ENCODE measurements at places on chromosomes 16 and 17.

GRCh38 chr16:77443357-77444146 is 8.7 kb upstream of the ADAMTS18 start:
- no peak for DNase-seq

DNA sequence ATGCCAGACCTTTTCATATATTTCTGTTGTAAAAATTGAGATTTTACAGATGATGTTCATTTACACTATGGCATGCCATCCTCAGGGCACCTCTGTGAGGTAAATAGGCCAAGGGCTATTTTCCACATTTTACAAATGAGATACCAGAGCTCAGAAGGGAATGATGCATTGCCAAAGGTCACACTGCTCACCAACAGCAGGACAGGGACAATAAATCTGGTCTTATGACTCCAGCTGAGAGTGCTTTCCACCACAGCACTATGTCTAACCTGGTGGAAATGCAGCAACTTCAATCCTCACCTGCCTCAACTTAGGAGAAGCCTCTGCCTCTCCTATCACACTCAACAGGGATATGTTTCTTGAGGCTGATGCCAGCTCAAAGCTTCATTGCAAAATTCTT is 40.6 kb downstream of the GRIN2A start:
- DNase-seq = no peak

- DNase-seq = no peak
Observed at GRCh38 chr17:42855048-42855596, 4.1 kb downstream of the AOC3 start.

- peak; percentile 99 for DNase-seq
Observed at GRCh38 chr16:89701425-89702406, at the start of gene SPATA2L. SPATA2L (minus strand) TSS chr16:89701705; CDS start chr16:89701232, 473 bp downstream.

- no peak for DNase-seq
Observed at GRCh38 chr16:14510581-14510938, 119.5 kb downstream of the PARN start.

GRCh38 chr16:29644338-29644857 is 18.6 kb upstream of the SPN start:
- no peak for DNase-seq

DNA sequence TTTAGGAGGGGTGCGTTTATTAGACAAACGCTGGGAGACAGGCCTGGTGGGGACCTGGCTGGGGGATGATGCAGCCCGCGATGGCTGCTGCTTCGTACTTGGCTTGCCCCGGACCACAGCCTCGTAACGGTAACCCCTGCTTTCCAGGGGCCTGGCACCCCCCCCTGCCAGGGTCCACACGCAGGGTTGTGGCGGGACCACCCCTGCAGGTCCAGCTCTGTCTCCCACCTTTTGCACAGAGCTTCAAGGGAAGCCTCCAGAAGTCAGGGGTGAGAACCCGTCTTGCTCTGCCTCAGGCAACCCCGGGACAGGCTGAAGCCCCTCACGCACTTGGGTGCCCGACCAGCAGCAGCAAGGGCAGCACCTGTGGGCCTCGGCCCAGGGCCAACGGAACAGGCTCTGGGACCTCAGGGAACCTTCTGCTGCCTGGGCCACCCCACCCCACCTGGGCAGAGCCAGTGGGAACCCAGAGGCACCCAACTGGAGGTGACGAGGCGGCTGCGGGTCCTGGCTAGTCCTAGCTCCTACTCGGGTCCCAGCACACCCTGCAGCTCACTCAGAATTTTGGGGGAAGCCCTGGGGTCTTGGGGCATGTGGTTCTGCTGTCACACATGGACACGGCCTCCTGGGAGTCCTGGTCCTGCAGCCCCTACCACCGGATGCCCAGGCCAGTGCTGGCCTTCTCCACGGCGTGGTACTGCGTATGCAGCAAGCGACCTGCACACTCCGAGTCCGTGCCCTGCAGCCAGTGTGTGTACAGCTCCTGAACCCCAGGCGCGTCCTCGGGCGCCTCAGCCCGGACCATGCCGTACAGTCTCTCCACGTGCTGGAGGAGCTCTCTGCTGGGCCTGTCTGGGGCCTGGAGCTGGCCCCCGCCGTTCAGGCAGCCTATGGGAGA is 3.1 kb downstream of the HAGHL start:
- DNase-seq = no peak

GRCh38 chr16:29734786-29735185 is 11.0 kb downstream of the C16orf54 start:
- no peak for DNase-seq
